ENCODE measurements at places on chromosomes 4 and X. TPM values are rescaled to one million over a fixed set of nuclear protein-coding genes. Genes with fewer than 3 reads are reported as not detected.
A peak's percentile ranks its signal among the peaks of the same experiment; 100 is the strongest.

PCDH19 gene
- total RNA-seq: 0.54 TPM

S100G gene
- total RNA-seq: not detected

RTL9 gene
- 0.13 TPM for total RNA-seq

GLUD2 gene
- total RNA-seq: 1.6 TPM

GRCh38 chr4:146458594-146458993 lies 63.1 kb downstream of the SLC10A7 start:
- no peak overlapping the region for H3K4me3 ChIP-seq
- H3K27ac ChIP-seq: no peak overlapping the region
- H3K36me3 ChIP-seq: no peaks in the 10 kb centered on the region
- no peaks in the 10 kb centered on the region for H3K27me3 ChIP-seq
- no peaks in the 10 kb centered on the region for H3K4me1 ChIP-seq
- no peak for DNase-seq

DNA sequence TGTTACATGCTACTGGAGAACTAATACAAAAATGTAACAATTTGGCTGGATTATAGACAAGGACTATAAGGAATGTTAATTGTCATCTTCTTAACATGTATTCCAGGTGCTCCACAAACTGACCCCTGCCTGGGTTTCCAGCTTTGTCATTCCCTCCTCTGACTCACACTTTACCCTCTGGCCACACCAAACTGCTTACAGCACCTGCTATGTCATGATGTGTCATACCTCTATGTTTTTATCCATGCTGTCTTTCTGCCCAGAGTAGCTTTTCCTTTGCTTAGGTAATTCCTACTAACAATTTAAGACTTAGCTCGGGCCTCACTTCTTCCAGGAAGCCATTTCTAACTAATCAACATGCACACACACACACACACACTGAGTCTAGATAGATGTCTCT lies 14.0 kb upstream of the SHROOM4 start:
- no peaks in the 10 kb centered on the region for H3K36me3 ChIP-seq
- H3K4me3 ChIP-seq: no peak overlapping the region
- DNase-seq: peak; percentile 68
- no peak overlapping the region for H3K27ac ChIP-seq
- no peaks in the 10 kb centered on the region for H3K27me3 ChIP-seq

DNA sequence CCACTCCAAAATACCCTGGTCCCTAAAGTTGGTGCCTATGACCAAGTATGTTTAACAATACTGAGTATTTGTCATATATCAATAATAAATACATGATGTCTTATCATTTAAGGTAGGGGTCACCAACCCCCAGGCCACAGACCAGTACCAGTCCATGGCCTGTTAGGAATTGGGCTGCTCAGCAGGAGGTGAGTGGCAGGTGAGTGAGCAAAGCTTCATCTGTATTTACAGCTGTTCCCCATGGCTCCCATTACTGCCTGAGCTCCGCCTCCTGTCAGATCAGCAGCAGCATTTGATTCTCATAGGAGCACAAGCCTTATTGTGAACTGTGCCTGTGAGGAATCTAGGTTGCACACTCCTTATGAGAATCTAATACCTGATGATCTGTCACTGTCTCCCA lies 126.2 kb downstream of the HNRNPD start:
- H3K27ac ChIP-seq: no peak overlapping the region
- H3K36me3 ChIP-seq: no peaks in the 10 kb centered on the region
- no peak for DNase-seq
- no peak overlapping the region for H3K4me3 ChIP-seq
- H3K27me3 ChIP-seq: no peaks in the 10 kb centered on the region
- no peaks in the 10 kb centered on the region for H3K4me1 ChIP-seq

GRCh38 chr4:101346351-101347266 lies 717 bp downstream of the PPP3CA start:
- no peaks in the 10 kb centered on the region for H3K36me3 ChIP-seq
- DNase-seq: peak; percentile 84
- no peaks in the 10 kb centered on the region for H3K27me3 ChIP-seq
- peaks cover 20% of the 10 kb centered on the region for H3K4me1 ChIP-seq

DNA sequence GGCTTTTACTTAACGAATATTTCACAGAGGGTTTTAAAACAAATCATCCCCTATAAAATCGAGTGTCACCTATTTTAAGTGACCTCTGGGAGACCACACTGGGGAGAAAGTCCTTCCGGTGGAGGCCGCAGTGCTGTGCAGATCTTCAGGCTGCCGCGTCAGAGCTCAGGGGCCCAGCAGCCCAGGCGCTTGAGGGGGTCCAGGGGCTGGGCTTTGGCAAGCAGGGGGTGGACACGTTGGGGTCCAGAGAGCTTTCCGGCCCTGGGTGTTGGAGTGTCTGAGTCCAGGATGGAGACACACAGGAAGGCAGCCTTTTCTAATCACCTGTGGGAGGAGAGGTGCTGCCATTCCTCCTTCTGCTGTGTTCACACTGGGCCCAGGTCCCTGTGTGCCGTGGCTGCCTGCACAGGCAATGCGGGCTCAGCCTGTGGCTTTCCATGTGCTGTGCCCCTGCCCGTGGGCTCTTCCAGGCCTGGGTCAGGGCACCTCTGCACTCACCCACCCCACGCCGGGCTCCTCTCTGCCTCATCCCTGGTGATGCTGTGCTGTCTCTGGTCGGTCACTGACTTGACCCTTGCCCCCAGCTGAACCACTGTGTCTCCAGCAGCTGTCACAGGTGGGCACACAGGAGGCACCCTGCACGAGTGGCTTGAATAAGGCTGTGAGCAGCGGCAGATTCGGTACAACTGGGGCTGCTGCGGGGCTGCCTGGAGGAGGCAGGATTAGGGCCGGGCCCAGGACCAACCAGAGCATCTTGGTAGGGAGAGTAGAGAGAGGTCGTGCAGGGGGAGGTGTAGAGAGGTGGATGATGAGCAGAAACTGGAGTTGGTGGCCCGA lies 10.0 kb downstream of the HTRA3 start:
- no peaks in the 10 kb centered on the region for H3K36me3 ChIP-seq
- no peak overlapping the region for H3K27ac ChIP-seq
- no peak for DNase-seq
- H3K27me3 ChIP-seq: no peaks in the 10 kb centered on the region
- H3K4me3 ChIP-seq: no peak overlapping the region

DNA sequence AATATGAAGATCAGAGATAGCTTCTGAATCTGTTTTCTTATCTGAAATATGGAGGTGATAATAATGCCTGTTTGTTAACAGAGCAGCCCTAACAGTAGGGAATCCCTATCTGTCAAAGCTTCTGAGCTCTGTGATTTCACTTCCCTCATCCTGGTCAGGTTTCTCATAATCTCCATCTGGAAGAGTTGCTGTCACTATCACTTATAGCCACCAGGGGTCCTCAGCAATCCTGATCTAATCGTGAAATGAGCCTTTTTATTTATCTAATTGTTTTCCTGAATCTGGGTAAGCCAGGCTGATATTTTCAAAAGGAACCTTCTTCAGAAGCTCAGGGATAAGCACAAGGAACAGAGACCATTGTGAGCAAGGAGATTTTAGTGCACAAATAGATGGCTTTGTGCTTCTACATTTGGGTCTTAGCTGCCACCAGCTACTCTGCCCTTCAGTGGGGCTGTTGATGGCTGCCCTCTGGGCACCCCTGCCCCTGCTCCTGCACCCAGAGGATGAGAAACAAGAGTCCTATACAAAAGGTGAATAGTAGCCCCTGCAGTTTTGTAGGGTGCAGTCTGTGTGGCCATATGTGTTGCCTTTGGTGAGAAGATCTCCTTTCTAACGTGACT lies 196.4 kb upstream of the RADX start:
- DNase-seq: peak; percentile 43
- no peaks in the 10 kb centered on the region for H3K27me3 ChIP-seq
- H3K4me3 ChIP-seq: no peak overlapping the region
- H3K27ac ChIP-seq: no peak overlapping the region

- 0 out of 2 replicates have a peak, but pooled peaks cover 9% of the 10 kb centered on the region for H3K4me1 ChIP-seq
- DNase-seq: peak; percentile 18
- no peaks in the 10 kb centered on the region for H3K36me3 ChIP-seq
- H3K27me3 ChIP-seq: no peaks in the 10 kb centered on the region
These were observed 227.2 kb downstream of the COX18 start for GRCh38 chr4:72842323-72842722.

- no peaks in the 10 kb centered on the region for H3K4me1 ChIP-seq
- H3K27ac ChIP-seq: no peak overlapping the region
- H3K4me3 ChIP-seq: no peak overlapping the region
- no peak for DNase-seq
- H3K27me3 ChIP-seq: no peaks in the 10 kb centered on the region
- H3K36me3 ChIP-seq: no peaks in the 10 kb centered on the region
These were observed 571.2 kb downstream of the ARAP2 start for GRCh38 chr4:35673137-35673536.

DNA sequence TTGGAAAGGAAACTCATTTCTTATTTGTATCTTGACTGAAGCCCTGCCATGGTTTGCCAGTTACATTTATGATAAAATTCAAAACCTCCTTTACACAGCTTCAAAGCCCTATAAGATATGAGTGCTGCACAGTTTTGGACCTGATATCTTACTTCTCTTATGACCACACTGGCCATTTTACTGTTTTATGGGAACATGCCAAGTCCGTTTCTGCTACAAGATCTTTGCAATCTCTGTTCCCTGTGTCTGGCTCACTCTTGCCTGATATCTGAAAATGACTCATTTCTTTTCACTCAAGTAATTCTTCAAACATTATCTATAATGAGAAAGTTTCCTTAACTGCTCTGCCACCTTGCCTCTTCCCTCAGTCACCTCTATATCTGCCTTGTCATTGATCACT lies 247.3 kb downstream of the SPOCK3 start:
- no peak for DNase-seq
- H3K36me3 ChIP-seq: no peaks in the 10 kb centered on the region
- H3K4me3 ChIP-seq: no peak overlapping the region
- no peak overlapping the region for H3K27ac ChIP-seq
- H3K27me3 ChIP-seq: no peaks in the 10 kb centered on the region
- H3K4me1 ChIP-seq: no peaks in the 10 kb centered on the region

DNA sequence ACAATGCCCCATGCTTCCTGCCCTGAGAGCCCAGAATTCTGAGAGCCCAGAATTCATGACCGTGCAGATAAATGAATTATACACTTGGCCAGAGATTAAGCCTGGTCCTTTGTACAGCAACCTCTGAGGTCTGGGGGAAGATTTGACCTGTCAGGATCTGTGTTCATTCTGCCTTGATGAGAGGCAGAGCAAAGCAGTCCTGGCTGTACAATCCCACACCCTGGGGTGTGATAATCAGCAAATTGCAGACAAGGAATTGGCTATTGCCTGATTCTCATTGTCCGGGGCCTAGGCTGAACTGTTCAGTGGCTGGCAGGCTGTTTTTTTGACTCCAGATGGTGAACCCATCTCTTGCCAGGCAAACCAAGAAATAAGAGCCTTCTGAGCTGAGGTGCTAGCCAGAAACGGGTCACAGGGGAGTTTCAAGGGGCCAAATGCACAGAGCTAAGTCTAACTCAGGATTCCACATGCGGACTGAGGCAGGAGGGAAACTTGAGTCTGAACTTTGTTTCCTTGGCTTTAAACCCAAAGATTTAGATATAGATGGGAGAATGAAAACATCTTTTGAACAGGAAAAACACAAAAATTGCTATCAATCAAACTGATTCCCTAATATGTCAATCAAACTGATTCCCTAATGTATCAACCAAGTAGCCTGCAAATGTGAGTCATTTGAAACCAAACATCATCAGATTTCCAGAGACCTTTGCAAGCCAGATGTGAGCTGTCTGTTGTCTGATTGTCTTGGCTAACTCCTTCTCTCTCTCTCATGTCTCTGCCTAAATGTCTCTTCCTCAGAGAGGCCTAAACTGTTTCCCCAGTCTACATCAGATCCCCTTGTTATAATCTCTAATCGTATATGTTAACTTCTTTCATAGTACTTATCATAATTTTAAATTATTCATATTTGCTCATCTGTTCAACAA lies 159.3 kb downstream of the ATG4A start:
- no peaks in the 10 kb centered on the region for H3K4me1 ChIP-seq
- DNase-seq: no peak
- no peak overlapping the region for H3K4me3 ChIP-seq
- no peaks in the 10 kb centered on the region for H3K36me3 ChIP-seq
- no peak overlapping the region for H3K27ac ChIP-seq

DNA sequence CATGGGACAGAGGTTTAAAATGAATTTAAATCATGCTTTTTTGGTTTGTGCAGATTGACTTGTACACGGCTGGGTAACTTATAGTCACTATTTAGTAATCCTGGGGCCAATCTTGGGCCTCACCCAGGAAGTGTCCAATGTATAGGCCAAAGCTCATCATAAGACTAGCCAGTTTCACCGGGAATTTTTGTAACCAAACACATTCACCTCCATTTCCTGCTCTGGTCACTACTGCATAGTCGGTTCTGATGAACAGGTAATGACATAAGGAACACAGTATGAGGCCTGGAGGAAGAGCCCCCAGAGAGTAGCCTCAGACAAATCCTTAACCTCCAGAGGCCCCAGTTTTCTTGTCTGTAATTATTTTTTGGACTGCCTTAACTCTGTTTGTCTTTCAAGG lies 81.9 kb downstream of the HPRT1 start:
- no peaks in the 10 kb centered on the region for H3K36me3 ChIP-seq
- H3K27me3 ChIP-seq: no peaks in the 10 kb centered on the region
- DNase-seq: no peak
- no peak overlapping the region for H3K4me3 ChIP-seq

DNA sequence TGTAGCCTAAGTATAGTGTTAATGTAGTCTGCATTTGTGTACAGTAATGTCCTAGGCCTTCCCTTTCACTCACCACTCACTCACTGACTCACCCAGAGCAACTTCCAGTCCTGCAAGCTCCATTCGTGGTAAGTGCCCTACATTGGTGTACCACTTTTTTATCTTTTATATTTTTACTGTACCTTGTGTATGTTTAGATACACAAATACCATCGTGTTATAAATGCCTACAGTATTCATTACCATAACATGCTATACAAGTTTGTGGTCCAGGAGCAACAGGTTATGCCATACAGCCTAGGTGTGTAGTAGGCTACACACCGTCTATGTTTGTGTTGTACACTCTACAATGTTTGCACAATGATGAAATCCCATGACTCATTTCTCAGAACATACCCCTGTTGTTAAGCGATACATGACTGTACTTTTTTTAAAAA lies 15.4 kb downstream of the TSPAN5 start:
- H3K36me3 ChIP-seq: no peaks in the 10 kb centered on the region
- DNase-seq: peak; percentile 62
- H3K27ac ChIP-seq: peak overlapping the region; percentile 39

DNA sequence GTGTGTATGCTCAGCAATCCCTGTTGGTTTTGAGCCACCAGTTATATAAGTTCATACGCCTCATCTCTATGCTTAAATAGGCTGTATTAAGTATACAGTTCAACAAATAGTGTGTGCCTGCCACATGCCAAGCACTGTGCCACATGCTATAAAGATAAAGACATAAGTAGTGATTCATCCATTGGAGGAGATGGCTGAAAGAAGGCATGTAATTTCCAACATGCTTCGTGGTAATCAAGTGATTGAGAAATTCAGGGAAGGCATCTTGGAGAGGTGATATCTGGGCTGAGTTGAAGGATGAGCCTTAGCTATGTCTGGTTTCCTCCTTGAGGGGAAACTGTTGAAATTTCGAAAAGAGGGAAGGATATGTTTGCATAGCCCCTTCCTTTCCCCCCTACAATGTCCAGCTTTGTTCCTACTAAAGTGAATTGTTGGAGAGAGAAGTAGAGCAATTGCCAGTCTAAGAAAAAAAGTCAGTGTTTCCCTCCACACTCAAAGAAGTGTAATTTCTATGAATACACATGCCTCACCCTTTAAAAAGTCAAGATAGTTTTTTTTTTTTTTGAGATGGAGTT lies 96.5 kb downstream of the ARHGAP10 start:
- no peaks in the 10 kb centered on the region for H3K36me3 ChIP-seq
- H3K4me1 ChIP-seq: peaks cover 41% of the 10 kb centered on the region
- no peaks in the 10 kb centered on the region for H3K27me3 ChIP-seq
- H3K27ac ChIP-seq: 0 out of 2 replicates have a peak overlapping the region, but pooled peaks have one; percentile 2
